ENCODE measurements at places on chromosomes 2 and 18.

- no peak for DNase-seq
- H3K27me3 ChIP-seq, result peaks cover 8% of the 10 kb centered on the region
- H3K36me3 ChIP-seq, result no peaks in the 10 kb centered on the region
- H3K4me1 ChIP-seq, result peaks cover 53% of the 10 kb centered on the region
Observed at GRCh38 chr2:199581935-199582360, 124.2 kb upstream of the SATB2 start.

DNA sequence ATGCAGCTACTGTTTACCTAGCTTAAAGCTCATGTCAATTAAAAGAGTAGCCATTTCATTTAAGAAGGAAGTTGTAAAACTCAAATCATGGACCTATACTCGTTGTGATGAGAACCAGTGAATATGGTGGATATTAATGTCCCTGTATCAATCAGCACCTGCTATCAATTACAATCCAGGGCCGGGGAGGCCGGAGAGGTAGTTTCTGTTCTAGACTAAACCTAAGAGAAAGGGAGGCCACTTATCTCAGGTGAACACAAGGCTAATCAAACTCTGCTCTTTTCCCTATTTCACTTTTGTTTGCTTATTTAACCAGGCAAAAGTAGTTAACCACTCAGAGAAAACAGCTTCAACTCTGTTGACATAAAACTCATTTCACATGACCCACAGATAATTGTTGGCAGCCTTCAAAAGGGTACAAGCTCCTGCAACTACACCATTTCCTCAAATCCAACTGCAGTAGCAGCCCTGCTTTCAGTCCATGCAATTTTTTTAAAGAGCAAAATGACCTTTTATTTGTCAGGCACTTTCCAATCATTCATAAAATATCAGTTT is 27.8 kb upstream of the SLC9A2 start:
- no peak for DNase-seq
- no peaks in the 10 kb centered on the region for H3K36me3 ChIP-seq
- no peak overlapping the region for H3K4me3 ChIP-seq
- no peak overlapping the region for H3K27ac ChIP-seq
- peaks cover 9% of the 10 kb centered on the region for H3K4me1 ChIP-seq

GRCh38 chr2:204133476-204133875 is 196.9 kb downstream of the ICOS start:
- no peaks in the 10 kb centered on the region for H3K36me3 ChIP-seq
- no peak overlapping the region for H3K4me3 ChIP-seq
- H3K27ac ChIP-seq, result no peak overlapping the region
- no peaks in the 10 kb centered on the region for H3K4me1 ChIP-seq
- DNase-seq, result no peak
- peaks cover 8% of the 10 kb centered on the region for H3K27me3 ChIP-seq

DNA sequence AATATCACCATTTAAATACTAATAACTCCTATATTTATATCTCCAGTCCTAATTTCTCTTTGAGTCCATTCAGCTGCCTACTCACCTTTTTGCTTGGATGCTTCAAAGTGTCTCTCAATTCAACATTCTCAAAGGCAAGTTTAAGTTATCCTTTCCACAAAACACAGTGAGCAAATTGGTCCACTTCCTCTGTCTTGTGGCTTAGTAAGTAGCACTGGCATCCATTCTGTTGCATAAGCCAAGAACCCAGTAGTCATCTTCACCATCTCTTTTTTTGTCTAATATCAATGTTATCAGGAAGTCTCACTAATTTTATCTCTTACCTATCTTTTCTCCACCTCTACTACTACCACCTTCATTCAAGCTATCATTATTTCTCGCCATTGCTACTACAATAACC is 27.4 kb upstream of the IL1RL1 start:
- H3K27ac ChIP-seq, result no peak overlapping the region
- H3K4me3 ChIP-seq, result no peak overlapping the region
- no peaks in the 10 kb centered on the region for H3K36me3 ChIP-seq
- peaks cover 5% of the 10 kb centered on the region for H3K4me1 ChIP-seq
- H3K27me3 ChIP-seq, result no peaks in the 10 kb centered on the region
- DNase-seq, result no peak

- H3K27me3 ChIP-seq, result peaks cover 5% of the 10 kb centered on the region
- H3K4me3 ChIP-seq, result no peak overlapping the region
- no peaks in the 10 kb centered on the region for H3K36me3 ChIP-seq
- peaks cover 14% of the 10 kb centered on the region for H3K4me1 ChIP-seq
- DNase-seq, result no peak
Observed at GRCh38 chr2:68765739-68766375, 31.2 kb downstream of the ARHGAP25 start.

GRCh38 chr18:53950545-53950944 is 273.9 kb downstream of the MBD2 start:
- H3K27me3 ChIP-seq, result peaks cover 3% of the 10 kb centered on the region
- H3K36me3 ChIP-seq, result no peaks in the 10 kb centered on the region
- H3K27ac ChIP-seq, result no peak overlapping the region
- H3K4me1 ChIP-seq, result no peaks in the 10 kb centered on the region

DNA sequence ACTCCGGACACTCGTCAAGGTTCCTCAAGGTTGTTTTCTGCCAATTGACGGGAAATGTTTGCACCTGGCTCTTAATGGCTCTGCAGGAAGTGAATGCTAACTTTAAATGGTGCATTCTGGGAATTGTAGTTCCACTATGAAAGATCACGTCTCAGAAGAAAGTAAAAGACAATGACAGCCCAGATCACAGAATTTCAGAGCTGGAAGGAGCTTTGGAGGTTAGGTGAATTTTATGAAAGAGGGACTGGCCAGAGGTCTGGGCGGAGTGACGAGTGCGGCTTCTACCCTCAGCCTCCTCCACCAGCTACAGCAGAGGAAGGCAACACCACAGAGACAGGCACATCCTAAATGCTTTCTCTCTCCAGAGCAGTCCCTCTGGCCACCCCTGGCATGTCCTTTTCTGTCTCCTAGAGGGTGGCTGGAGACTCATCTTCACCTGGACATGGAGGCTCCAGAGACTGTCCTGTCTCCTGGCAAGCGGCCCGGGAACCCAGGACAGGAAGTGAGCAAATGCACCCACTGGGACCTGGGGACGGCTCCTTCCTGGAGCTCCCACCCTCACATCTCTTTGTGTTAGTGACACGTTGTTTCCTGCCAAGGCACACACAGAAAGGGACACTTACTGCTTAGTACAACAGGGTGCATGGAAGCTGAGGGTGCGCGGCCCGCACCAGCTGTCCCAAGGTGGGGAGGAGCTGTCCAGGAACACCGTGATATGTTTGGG is 19.4 kb downstream of the THAP4 start:
- peak overlapping the region; percentile 49 for H3K4me3 ChIP-seq
- H3K4me1 ChIP-seq, result peaks cover 50% of the 10 kb centered on the region
- H3K27me3 ChIP-seq, result peaks cover 4% of the 10 kb centered on the region
- no peak for DNase-seq

DNA sequence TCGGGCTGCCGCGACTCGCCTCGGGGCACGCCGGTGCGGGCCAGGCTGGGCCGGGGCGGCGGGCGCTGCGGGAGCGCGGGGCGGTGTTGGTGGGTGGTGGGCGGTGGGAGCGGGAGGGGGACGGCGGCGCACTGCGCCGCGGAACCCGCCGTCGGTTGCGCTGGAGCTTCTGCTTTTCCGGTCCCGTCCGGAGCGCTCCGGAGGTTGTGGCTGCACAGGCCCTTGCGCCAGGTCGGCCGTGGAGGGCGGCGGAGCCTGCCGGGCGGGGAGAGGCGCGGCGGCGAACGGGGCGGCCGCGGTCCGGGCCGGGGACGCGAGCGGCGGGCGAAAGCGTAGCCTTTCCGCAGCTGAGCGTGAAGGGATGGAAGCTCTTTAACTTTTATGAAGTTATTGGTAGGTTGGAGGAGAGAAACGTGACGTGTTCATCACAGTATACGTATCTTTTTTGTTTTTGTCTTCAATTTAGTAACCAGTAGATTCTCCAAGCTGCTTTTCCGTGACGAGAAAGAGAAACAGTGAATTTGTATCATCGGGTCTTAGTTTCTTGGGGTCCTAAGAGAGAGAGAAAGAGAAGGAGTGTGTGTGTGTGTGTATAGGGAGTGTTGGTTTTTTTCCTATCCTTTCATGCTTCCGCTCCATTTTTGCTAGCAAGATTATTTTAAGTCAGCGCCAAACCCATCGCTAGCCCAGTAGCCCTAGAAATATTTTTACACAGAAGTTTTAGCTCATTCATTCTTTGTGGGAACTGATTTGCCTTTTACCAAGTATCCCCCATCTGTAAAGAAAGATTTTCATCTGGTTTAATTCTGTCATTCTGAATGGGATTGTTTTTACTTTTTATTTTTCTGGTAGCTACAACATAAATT is 535 bp downstream of the ATG4B start:
- H3K36me3 ChIP-seq, result peaks cover 35% of the 10 kb centered on the region
- peak overlapping the region; percentile 83 for H3K27ac ChIP-seq
- H3K27me3 ChIP-seq, result no peaks in the 10 kb centered on the region
- DNase-seq, result peak; percentile 70

DNA sequence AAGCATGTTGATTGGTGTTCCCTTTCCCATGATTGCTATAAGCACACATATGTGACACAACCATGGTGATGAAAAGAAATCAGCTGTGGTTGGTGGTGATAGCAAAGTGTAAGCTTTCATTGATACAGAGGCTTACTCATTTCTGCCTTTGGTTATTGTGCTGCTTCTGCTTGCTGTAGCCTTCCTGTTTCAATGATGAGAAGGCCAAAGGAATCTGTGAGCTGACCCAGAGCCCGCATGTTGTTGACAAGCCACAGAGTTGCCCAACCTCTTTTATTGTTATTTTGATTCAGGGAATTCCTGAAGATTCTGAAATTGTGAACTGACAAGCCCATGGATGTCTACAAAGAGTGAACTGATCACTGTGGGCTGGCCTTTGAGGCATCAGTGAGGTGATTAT is 164.4 kb downstream of the TMEFF2 start:
- no peak overlapping the region for H3K4me3 ChIP-seq
- H3K27ac ChIP-seq, result no peak overlapping the region
- no peaks in the 10 kb centered on the region for H3K36me3 ChIP-seq
- DNase-seq, result no peak

DNA sequence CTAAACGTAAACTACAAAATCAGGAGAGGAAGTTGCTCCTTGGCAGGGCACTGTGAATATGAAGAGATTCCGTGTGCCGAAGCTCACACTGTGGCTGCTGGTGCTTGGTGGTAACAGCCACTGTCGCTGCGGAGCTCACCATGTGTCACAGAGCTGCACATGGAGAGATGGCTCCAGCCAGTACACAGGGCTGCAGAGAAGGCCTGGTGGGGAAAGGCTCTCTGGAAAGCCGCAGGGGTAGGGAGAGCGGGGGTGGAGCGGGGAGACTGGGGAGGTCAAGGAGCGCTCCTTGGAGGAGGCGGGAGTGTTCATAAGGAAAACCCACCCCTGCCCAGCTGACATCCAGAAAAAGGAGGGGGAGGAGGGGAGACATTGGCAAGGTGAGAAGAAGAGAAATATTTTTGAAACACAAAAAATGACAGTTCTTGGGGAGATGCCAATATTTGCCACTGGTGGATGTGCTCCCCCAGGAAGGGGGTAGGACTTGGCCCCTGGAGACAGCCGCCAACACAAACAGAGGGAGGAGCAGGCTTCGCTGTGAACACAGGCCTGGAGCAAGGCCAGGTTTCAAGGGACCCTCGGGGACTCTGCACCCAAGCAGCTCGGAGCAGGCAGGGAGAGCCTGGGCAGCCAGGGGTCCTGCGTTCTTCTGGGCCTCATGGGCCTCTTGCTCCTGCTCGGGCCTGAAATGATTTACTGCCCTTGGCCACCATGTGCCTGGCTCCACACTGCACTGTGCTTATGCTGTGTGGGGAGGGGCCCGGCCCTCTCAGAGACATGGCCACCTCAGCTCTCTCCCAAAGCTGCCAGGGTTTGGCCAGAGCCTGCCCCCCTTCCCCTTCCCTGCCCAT is 102.6 kb upstream of the GLI2 start:
- H3K36me3 ChIP-seq, result no peaks in the 10 kb centered on the region
- DNase-seq, result peak; percentile 37
- H3K27ac ChIP-seq, result peak overlapping the region; percentile 66
- peaks cover 29% of the 10 kb centered on the region for H3K4me1 ChIP-seq
- H3K4me3 ChIP-seq, result no peak overlapping the region
- H3K27me3 ChIP-seq, result peaks cover 55% of the 10 kb centered on the region

- H3K4me3 ChIP-seq, result no peak overlapping the region
- H3K36me3 ChIP-seq, result peaks cover 7% of the 10 kb centered on the region
- DNase-seq, result no peak
- no peaks in the 10 kb centered on the region for H3K27me3 ChIP-seq
- H3K27ac ChIP-seq, result no peak overlapping the region
Observed at GRCh38 chr2:186456941-186457340, 29.1 kb upstream of the ZC3H15 start.

DNA sequence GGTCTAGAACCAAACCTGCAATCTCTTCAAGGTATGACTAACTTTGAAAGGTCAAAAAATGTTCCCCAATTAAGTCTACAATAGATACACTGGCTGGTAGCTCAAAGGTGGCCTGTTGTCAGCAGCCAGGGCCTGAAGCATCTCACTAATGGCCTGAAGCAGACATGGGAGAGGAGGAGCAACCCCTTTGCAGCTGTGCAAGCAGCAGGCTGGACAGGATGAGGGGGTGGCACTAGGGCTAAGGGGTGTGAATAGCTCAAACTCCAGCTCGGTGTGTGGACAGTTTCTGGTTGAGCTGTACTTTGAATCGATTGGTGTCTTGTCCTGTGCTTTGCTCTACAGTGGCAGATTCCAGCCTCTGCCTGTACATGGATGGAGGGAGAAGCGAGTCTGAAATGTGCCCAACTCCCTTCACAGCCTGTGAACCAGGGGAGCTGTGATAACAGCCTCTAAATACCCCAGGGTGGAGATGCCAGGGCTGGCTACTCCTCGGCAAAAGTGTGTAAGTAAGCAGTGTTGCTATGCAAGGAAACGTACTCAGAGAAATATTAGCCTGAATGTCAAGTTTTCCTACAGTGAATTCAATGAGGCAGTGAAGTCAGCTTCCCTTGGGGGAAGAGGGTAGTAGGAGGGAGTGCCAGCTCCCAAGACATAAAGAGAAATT is 34.7 kb upstream of the DTNB start:
- no peaks in the 10 kb centered on the region for H3K36me3 ChIP-seq
- no peak overlapping the region for H3K4me3 ChIP-seq
- H3K27me3 ChIP-seq, result peaks cover 14% of the 10 kb centered on the region
- H3K4me1 ChIP-seq, result peaks cover 40% of the 10 kb centered on the region
- peak overlapping the region; percentile 33 for H3K27ac ChIP-seq
- DNase-seq, result no peak

GRCh38 chr2:187554704-187555082 is 458 bp upstream of the TFPI start:
- peaks cover 4% of the 10 kb centered on the region for H3K36me3 ChIP-seq
- H3K27ac ChIP-seq, result no peak overlapping the region
- H3K27me3 ChIP-seq, result peaks cover 2% of the 10 kb centered on the region
- peak overlapping the region; percentile 75 for H3K4me3 ChIP-seq
- H3K4me1 ChIP-seq, result peaks cover 15% of the 10 kb centered on the region

GRCh38 chr2:176002688-176003210 is 682 bp upstream of the LNPK start:
- H3K4me3 ChIP-seq, result peak overlapping the region; percentile 91
- H3K4me1 ChIP-seq, result peaks cover 36% of the 10 kb centered on the region
- H3K27ac ChIP-seq, result no peak overlapping the region
- DNase-seq, result no peak

DNA sequence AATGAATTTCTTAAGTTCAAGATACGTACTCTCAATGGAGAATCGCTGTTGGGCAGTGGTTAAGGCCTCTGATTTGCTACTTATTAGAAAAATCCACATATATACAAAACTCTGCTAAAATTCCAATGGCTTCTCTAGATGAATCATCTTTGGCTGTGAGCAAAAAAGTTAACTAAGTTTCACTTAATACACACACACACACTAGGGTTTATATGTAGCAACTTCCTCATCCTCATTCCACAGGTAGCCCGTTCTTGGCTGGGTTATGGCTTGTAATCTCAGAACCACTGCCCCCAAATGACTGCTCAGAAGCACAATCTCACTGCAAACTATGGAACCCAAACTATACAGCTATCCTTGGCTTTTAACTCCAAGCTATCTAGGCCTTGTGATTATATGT is 99.7 kb downstream of the SMAD2 start:
- no peak overlapping the region for H3K27ac ChIP-seq
- no peak for DNase-seq
- no peaks in the 10 kb centered on the region for H3K4me1 ChIP-seq
- no peaks in the 10 kb centered on the region for H3K27me3 ChIP-seq

Measured in nephron progenitor cell (in vitro differentiated cells).